Activated CD8-positive, alpha-beta T cell treated with anti-CD3 and anti-CD28 coated beads for 36 hours (primary cell): ENCODE measurements at places on chromosomes 7 and 10. TPM values are rescaled to one million over a fixed set of nuclear protein-coding genes. Genes with fewer than 3 reads are reported as not detected.

DNA sequence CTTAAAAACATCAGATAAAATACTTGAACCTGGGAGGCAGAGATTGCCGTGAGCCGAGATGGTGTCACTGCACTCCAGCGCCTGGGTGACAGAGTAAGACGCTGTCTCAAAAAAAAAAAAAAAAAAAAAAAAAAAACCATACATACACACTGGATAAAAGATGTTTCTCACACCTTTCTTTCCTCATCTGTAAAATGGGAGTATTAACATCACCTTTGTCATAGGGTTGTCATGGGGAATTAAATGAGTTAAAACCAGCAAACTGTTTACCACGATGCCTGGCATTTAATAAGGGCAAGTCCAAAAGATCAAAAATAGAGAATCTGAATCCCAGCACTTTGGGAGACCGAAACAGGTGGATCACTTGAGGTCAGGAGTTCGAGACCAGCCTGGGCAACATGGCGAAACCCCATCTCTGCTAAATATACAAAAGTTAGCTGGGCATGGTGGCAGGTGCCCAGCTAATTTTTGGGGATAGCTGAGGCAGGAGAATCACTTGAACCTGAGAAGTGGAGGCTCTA is 12.9 kb downstream of the LRRC20 start:
- no peak for DNase-seq

Gene EBF3
- total RNA-seq = not detected

- no peak for DNase-seq
Measured at GRCh38 chr7:151541709-151542499, 22.2 kb upstream of the RHEB start.

DNA sequence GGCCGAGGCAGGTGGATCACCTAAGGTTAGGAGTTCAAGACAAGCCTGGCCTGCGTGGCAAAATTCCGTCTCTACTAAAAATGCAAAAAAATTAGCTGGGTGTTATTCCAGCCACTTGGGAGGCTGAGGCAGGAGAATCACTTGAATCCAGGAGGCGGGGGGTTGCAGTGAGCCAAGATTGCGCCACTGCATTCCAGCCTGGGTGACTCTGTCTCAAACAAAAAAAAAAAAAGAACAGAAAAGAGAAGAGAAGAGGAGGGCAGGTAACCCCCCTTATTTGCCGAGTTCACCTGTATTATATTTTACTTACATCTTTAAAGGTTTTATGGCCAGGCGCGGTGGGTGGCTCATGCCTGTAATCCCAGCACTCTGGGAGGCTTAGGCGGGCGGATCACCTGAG is 91.7 kb downstream of the RNF216 start:
- no peak for DNase-seq

Gene VSIR
- 61.0 TPM for total RNA-seq
